ENCODE measurements at places on chromosomes 7 and 10.

DNA sequence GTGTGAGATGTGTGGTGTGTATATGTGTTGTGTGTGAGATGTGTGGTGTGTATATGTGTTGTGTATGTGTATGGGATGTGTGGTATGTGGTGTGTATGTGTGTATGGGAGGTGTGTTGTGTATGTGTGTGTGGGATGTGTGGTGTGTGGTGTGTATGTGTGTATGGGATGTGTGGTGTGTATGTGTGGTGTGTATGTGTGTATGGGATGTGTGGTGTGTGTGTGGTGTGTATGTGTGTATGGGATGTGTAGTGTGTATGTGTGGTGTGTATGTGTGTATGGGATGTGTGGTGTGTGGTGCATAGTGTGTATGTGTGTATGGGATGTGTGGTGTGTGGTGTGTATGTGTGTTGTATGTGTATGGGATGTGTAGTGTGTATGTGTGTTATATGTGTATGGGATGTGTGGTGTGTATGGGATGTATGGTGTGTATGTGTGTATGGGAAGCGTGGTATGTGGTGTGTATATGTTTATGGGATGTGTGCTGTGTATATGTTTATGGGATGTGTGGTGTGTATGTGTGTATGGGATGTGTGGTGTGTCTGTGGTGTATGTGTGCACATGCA is 30.8 kb downstream of the IKZF1 start:
- DNase-seq = no peak

- DNase-seq = no peak
Observed at GRCh38 chr10:99431190-99431760, 851 bp upstream of the GOT1 start.

GRCh38 chr10:127384532-127384931 is 164.6 kb upstream of the NPS start:
- DNase-seq = no peak

DNA sequence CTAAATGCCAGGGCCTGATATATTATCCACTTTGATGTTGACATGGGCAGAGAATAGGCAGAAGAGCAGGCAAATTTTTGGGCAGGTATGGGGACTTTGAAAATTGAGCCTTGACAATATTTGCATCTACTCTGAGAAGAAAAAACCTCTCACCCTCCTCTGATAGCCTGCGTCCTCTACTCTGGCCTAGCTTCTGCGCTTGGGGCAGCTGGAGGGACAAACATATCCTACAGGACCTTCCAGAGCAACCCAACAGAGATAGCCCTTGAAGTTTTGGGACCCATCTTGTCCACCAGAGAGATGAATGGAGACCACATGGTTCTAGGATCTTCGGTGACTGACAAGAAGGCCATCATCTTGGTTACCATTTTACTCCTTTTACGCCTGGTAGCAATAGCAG is at the start of gene TAS2R60:
TAS2R60 (plus strand) TSS at position 301 of the 400 bp plus-strand sequence; CDS start at position 301, 0 bp downstream.
- no peak for DNase-seq

DNA sequence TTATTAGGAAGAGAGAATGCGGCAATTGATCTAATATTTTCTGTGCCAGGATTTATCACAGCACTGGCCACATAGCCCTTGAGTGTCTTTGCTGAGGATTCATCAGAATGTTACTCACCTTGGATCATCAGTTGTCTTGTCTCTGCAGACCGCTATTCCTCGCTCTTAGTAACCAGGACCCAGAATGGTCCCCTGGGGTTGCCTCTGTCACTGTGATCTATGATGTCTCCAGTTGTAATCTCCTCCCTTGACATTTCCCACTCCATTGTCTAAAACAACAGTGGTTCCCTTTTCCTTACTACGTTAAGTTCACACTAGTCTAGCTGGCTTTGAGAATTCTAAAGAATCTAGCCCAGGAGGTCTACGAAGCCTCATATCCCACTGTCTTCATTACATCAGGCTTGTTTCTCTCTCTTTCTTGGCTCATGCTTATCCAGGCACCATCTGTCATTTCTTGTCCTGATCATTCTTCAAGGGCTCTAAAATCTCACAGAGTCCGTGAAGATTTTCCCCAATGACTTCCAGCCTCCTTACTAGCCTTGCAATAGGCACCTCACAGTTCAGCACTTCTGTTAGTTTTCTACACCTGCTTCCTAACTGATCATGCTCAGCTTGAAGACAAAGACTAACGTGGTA is 125.8 kb downstream of the CUBN start:
- DNase-seq = no peak

Measured in activated CD8-positive, alpha-beta memory T cell treated with anti-CD3 and anti-CD28 coated beads for 24 hours (primary cell).